ENCODE measurements at places on chromosomes 1 and 21.

- DNase-seq, result no peak
Observed at GRCh38 chr1:107058245-107059032, 2.0 kb downstream of the PRMT6 start.

GRCh38 chr1:118984722-118985639 is 3.2 kb downstream of the TBX15 start:
- no peak for DNase-seq

- peak; percentile 100 for DNase-seq
Observed at GRCh38 chr21:44962403-44962966, 22.7 kb downstream of the SLX9 start.

DNA sequence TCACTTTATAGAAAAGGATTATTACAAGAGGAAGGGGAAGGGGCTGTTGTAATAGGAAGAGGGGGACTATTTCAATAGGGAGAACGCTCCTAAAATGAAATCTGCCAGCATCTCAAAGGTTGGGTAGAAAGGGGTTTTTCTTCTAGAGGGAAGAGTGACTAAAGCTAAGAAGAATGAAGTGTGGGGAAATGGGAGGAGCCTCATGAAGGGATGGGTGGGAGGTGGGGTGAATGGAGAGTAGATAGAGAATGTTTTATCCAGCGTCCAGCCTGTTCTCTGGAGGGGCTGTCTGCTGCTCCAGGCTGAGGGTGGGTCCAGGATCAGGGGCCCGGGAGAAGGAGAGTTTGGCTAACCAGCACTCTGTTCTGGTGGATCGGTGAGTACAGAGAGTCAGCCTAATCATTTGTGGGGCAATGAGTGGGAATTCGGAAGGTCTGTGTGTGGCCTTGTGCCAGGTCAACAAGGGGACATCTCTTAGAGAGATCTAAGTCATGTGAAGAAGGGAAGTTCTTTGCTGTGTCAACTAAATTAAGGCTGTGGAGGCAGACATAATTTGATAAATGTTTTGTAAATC is 25.2 kb downstream of the VN1R5 start:
- DNase-seq, result peak; percentile 7

- DNase-seq, result no peak
Observed at GRCh38 chr1:245809361-245809760, 654.6 kb downstream of the KIF26B start.

DNA sequence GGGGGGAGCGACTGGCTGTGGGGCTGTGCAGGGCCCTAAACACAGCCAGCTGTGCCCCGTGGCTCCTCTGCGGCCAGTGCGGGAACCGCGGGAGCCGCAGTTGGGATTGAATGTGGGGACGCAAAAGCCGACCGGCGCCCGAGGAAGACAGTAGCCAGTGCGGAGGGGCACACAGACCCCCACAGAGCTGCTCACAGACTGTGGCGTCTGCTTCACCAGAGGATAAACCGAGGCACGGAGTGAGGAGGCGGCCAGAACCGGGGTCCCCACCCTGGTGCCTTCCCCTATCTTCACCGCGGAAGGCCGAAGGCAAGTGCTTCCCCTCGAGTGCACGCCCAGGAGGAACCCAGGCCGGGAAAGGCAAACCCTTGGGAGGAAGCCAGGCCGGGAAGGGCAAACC is 8.7 kb upstream of the TMEM52 start:
- DNase-seq, result no peak

- DNase-seq, result peak; percentile 58
Observed at GRCh38 chr1:203291201-203292096, 13.9 kb upstream of the BTG2 start.

DNA sequence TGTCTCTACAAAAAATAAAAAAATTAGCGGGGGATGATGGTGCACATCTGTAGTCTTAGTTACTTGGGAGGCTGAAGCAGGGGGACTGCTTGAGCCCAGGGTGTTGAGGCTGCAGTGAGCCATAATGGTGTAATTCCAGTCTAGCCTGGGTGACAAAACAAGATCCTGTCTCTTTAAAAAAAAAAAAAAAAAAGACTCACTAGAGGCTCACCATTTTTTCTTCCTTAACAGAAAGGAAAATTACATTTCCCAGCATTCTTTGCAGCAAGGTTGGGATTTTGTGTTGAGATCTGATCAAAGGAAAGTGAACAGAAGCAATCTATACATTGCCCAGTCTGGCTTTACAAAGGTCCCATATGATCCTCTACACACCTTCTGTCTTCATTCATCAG is 21.5 kb downstream of the GFI1 start:
- DNase-seq, result no peak

- DNase-seq, result peak; percentile 85
Observed at GRCh38 chr1:177927021-177927596, 42.7 kb downstream of the SEC16B start.

GRCh38 chr1:100955322-100955721 is 59.4 kb downstream of the SLC30A7 start:
- peak; percentile 32 for DNase-seq

- peak; percentile 40 for DNase-seq
Observed at GRCh38 chr1:198174297-198174696, 17.5 kb downstream of the NEK7 start.

DNA sequence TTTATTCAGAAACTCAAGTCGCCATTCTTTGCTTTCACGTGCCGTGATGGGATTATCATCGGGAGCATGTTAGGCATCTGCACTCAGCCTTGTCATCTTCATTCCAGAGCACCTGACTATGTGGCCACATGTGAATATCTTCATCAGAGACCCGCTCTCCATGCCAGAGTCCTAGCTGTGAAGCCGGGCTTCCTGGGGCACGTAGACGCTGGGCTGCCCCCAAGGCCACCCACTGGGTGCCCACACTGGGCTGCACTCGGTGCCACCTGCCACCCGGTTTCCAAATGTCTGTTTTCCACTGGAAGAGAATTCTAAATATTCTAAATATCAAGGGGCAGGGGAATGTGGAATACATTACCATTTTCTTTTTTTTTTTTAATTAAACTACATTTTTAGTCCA is 43.8 kb downstream of the SLC37A1 start:
- no peak for DNase-seq

All from amniotic epithelial cell (primary cell).